ENCODE measurements at places on chromosomes 13 and 19.
A peak's percentile ranks its signal among the peaks of the same experiment; 100 is the strongest.

DNA sequence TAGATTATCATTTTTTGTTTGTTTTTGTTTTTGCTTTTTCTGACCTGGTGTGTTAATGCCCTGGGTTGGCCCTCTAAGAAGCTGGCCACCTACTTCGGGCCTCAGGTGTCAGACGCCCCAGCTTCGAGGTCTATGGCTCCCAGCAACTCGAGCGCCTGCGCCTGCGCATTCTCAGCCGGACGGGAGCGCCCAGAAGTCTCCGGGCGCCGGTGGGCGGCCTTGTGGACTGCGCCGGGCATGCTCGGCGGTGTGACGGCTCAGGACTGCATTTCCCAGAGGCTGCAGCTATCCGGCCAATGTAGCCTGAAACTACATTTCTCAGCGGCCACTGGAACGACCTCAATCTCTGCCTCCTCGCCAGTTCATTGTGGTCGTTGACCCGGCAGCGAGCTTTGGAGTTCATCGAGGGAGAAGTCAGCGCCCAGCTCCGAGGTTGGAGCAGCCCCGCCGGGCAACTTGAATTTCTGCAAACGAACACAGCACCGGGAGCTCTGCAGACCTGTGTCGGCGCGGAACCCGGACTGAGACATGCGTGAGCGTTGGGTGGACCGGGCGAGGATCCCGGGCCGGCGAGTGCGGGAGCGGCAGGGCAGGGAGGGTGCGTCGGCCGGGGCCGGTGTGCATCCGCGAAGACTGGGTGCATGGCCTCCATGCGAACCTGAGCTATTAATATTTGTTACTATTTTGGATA, at the start of gene ZNF30:
Gene ZNF30 (plus strand): TSS at position 219 of the 691 bp plus-strand sequence. CDS start 3,045 bp downstream, outside the sequence.
- peak; percentile 63 for DNase-seq

- no peak for DNase-seq
These were observed 23.5 kb downstream of the EBPL start for GRCh38 chr13:49667773-49668172.

- DNase-seq: no peak
These were observed 37.6 kb downstream of the ZNF493 start for GRCh38 chr19:21434516-21434915.

DNA sequence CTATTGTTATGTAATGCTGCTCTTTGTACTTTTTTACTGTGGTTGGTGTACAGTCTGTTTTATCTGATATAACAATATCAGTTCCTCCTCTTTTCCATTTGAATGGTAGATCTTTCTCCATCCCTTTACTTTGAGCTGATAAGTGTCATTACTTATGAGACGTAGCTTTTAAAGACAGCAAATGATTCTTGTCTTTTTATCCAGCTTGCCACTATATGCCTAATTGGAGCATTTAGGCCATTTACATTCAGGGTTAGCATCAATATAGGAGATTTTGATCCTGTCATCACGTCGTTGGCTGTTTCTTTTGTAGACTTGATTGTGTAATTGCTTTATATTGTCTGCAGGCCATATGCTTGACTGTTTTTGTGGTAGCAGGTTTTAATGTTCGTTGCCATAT, 894.2 kb upstream of the ATXN8OS start:
- DNase-seq: no peak

DNA sequence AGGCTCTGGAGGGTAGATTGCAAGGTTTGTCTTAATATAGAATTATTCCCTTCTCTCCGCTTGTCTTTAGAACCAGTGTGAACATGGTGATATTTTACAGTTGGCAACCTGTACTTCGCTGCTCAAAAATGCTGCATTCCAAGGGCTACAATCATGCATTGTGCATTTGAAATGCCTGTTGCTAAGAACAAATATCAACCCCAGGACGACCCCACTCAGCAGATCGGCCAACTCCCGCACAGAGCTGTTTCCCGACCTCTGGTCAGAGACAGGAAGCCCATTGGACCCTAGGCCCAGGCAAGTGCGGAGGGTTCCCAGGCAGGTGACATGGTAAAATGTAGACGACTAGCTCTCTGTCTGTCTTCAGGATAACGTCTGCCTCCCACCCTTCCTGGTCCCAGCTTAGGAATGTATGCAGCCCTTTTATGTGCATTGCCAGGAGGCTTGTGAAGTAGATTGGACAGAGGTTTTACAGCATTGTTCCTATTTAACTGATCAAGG, 263.5 kb downstream of the FOXO1 start:
- no peak for DNase-seq

Measured in SW 1271 (cell line).